Stimulated activated CD4-positive, alpha-beta T cell treated with anti-CD3 and anti-CD28 coated beads, Interleukin-12 subunit alpha, Interleukin-12 subunit beta, amount 100 ng/mL, for 24 hours (primary cell): ENCODE measurements at places on chromosomes 2 and 18.

DNA sequence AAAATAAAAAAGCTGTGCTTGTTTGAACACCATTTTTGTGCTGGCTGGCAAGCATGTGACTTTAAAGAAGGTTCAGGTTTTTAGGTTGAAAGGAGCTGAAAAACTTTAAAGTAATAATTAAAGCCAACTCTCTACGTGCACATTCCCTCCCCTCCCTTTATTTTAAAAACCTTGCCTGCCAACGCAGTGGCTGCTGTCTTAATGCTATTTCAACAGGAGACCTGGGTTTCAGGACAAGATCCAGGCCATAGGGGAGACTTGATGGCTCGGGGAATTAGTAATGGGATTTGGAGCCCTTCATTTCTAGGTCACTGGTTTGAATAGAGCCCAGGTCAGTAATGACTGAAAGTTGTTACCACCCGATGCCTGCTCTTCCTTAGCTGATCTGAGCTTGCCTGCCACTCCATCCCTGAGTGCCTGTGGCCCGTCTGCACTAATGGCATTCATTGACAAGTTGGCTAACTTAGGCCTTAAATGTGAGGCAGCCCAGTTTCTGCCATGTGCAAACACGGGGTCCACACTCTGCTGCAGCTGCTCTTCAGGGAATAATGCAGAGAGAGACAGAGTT lies 1233.2 kb upstream of the ZEB2 start:
- no peak for DNase-seq

DNA sequence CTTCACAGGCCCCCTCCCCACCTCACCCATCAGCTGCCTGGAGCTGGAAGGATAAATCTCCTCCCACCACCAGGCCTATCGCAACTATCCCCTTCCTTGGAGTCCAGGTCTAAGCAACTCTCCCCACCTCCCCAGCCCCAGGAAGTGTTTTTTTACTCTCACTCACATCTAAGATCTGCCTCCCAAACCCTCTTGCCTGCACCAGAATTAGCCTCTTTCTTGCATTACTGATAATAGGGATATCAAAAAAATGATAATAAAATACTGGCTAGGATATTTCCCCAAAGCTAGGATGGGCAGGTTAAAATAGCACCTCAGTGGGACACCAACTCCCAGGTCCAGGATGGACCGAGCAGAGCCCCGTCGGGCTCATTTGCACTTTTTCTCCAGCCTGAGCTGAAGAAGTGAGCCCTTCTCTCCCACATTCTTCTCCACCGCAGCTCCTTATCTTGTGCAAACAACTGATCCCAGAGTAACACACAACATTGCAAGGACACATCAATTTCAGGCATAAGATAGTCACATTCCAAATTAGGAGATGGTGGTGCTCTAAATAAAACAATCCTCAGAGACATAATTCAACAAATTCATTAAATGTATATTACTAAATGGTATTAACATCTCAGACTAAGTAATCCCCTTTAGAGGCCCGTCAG lies 17.7 kb upstream of the CIB4 start:
- DNase-seq, result no peak

DNA sequence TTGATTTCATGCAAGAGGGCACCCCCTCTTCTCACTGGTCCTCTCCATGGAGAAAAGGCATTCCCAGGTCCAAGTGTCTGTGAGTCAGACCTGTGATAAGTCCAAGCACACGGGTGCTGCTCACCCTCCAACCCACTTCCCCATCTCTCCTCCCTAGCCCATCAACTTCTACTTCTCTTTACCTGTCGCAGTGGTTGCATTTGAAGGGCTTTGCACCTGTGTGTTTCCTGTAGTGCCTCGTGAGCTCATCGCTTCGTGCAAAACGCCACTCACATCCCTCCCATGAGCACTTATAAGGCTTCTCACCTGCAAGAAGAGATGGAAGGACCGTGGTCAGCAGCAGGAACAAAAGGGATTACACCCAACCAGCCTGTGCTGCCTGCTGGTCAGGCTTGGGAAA lies 77.5 kb downstream of the KLF7 start:
- no peak for DNase-seq

- no peak for DNase-seq
These were observed 110.3 kb upstream of the WDSUB1 start for GRCh38 chr2:159396799-159397198.
